ENCODE measurements at places on chromosomes 6 and 20. TPM values are rescaled to one million over a fixed set of nuclear protein-coding genes. Genes with fewer than 3 reads are reported as not detected.

DNA sequence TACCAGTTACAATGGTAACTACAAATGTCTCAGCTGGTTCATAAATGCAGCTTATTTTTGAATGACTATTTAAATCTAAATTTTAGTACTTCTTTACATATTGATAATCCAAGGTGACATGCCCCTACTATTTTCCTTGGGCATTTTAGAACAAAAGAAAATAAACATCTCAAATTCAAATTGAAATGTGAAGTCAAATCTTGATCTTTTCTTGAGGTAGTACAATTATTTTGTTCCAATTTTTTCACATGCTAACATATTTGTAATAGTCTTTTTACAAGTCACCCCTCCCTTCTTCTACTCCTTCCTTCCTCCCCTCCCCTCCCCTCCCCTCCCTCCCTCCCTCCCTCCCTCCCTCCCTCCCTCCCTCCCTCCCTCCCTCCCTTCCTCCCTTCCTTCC lies 370.1 kb upstream of the MMS22L start:
- H3K4me3 ChIP-seq = no peak overlapping the region
- H3K27me3 ChIP-seq = no peaks in the 10 kb centered on the region
- H3K27ac ChIP-seq = no peak overlapping the region
- no peaks in the 10 kb centered on the region for H3K36me3 ChIP-seq

DNA sequence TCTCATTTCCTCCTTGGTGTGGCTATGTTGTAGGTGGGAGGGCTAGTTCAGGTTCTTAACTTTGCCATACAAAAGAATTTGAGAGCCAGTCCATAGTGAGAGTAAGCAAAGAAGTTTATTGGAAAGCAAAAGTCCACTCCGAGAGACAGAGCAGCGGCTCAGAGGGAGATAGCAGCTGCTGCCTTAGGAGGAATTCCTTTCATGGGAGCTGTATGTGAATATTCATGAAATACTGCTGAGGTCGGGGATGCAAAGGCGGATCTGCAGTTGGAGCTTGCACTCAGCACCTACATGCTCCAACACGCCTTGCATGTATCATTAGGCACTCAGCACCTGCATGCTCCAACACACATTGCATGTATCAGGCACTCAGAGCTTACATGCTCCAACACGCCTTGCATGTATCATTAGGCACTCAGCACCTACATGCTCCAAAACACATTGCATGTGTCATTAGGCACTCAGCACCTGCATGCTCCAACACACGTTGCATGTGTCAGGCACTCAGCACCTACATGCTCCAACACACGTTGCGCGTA lies 54.9 kb downstream of the CDH4 start:
- H3K4me3 ChIP-seq = no peak overlapping the region
- no peaks in the 10 kb centered on the region for H3K36me3 ChIP-seq
- DNase-seq = no peak

DNA sequence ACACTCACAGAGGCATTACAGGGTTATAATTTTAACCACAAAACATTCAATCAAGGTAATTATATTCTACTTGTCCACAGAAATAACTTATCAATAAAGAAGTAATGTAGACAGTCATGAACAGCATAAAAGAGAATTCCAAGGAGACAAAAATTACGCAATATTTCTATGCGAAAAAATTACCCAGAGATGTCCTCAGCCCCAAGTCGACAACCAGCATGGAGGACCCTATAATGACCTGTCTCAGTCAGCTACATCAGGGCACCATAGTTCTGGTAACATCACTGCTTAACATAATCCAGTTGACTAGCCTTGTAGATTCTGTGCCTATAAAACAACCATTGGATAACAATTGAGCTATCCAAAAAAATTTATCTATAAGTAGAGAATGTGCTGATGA lies 579.8 kb downstream of the PRKN start:
- H3K36me3 ChIP-seq = no peaks in the 10 kb centered on the region
- no peaks in the 10 kb centered on the region for H3K4me1 ChIP-seq
- H3K27me3 ChIP-seq = no peaks in the 10 kb centered on the region

The COX4I2 gene
- not detected for total RNA-seq

DNA sequence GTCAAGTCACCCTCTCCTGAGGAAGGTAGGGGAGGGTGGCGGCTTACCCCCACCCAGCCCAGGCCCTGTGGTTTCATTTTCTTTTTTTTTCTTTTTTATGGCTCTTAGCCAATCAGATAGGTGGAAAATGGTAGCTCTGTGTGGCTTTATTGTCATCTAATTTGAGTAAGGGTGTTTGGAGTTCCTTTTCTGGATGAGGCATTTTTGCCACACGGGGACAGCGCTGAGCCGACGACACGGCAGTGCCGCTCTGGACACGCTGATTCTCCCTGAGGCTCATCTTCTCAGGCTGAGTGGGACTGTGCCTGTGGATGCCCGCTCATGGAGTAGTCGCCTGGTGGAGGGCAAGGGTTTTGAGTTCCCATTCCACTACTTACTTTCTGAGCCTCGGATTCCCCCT lies 37.6 kb upstream of the ANGPT4 start:
- H3K4me1 ChIP-seq = no peaks in the 10 kb centered on the region
- H3K27ac ChIP-seq = no peak overlapping the region
- H3K36me3 ChIP-seq = no peaks in the 10 kb centered on the region

GRCh38 chr6:136676075-136676474 lies 116.2 kb downstream of the MAP3K5 start:
- H3K4me3 ChIP-seq = no peak overlapping the region
- no peaks in the 10 kb centered on the region for H3K27me3 ChIP-seq
- no peak overlapping the region for H3K27ac ChIP-seq
- no peaks in the 10 kb centered on the region for H3K36me3 ChIP-seq

The PAK5 gene
- total RNA-seq = 1.0 TPM

The MUCL3 gene
- not detected for total RNA-seq

DNA sequence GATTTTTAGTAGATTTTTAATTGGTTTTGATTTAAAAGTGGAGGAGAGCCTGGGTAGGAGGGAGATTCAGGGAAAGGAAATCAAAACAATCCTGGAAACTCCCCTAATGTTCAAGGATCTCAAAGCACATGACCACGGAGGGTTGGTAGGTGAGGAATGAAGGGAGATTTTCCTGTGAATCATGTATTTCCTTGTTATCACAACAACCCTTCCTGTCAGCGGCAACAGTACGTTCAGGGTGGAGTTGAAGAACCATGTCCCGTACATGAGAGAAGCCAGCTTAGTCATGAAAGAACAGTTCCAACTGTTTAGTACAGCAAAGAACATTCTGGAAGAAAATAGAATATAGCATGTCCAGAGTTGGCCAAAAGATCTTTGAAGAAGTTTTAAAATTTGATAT lies 79.4 kb upstream of the SCAF8 start:
- no peak for DNase-seq
- no peaks in the 10 kb centered on the region for H3K27me3 ChIP-seq
- peaks cover 12% of the 10 kb centered on the region for H3K4me1 ChIP-seq

The CNKSR3 gene
- total RNA-seq = 14.3 TPM

The CLPSL2 gene
- 3.8 TPM for total RNA-seq

DNA sequence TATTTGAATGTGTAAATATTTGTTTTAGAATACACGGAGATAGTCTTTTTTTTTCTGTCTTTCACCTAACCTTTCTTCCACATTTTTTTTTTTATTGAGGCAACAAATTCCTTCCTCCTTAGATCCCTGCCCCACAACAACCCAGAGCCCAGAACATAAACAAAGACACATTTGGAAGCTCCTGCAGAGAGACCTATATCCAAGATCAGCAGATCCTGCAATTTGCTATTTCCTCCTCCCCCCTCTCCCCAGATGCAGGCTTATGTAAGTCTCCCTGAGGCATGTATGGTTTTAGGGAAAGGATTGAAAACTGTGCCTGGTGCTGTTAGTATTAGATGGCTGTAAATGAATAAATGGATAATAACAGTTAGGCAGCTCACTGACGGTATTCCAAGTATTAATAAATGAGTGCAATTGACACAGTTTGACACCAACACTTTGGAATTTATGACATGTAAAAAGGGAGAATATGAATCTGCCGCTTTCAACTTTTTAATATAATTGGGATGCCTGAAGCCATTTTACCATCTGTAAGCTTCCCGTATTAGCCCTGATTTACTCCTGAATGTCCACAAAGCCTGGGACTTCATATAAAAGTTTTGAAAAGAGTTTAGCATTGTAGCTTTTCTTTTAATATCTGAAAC lies 608.3 kb upstream of the CITED2 start:
- no peaks in the 10 kb centered on the region for H3K36me3 ChIP-seq
- H3K4me3 ChIP-seq = no peak overlapping the region
- DNase-seq = no peak
- no peaks in the 10 kb centered on the region for H3K27me3 ChIP-seq
- H3K27ac ChIP-seq = no peak overlapping the region

The PXMP4 gene
- 5.7 TPM for total RNA-seq

GRCh38 chr6:55968926-55969325 lies 93.5 kb upstream of the BMP5 start:
- H3K27me3 ChIP-seq = no peaks in the 10 kb centered on the region
- no peak overlapping the region for H3K4me3 ChIP-seq
- no peaks in the 10 kb centered on the region for H3K36me3 ChIP-seq
- no peak for DNase-seq

The DPPA5 gene
- not detected for total RNA-seq

The CYP39A1 gene
- 3.8 TPM for total RNA-seq

- no peak for DNase-seq
- H3K36me3 ChIP-seq = no peaks in the 10 kb centered on the region
- H3K4me3 ChIP-seq = no peak overlapping the region
- no peak overlapping the region for H3K27ac ChIP-seq
These were observed 528.9 kb downstream of the MAFB start for GRCh38 chr20:40160097-40160550.

- no peak for DNase-seq
- H3K27ac ChIP-seq = no peak overlapping the region
- no peaks in the 10 kb centered on the region for H3K4me1 ChIP-seq
- peaks cover 17% of the 10 kb centered on the region for H3K36me3 ChIP-seq
- no peaks in the 10 kb centered on the region for H3K27me3 ChIP-seq
These were observed 36.1 kb upstream of the MAP7 start for GRCh38 chr6:136586295-136586694.

DNA sequence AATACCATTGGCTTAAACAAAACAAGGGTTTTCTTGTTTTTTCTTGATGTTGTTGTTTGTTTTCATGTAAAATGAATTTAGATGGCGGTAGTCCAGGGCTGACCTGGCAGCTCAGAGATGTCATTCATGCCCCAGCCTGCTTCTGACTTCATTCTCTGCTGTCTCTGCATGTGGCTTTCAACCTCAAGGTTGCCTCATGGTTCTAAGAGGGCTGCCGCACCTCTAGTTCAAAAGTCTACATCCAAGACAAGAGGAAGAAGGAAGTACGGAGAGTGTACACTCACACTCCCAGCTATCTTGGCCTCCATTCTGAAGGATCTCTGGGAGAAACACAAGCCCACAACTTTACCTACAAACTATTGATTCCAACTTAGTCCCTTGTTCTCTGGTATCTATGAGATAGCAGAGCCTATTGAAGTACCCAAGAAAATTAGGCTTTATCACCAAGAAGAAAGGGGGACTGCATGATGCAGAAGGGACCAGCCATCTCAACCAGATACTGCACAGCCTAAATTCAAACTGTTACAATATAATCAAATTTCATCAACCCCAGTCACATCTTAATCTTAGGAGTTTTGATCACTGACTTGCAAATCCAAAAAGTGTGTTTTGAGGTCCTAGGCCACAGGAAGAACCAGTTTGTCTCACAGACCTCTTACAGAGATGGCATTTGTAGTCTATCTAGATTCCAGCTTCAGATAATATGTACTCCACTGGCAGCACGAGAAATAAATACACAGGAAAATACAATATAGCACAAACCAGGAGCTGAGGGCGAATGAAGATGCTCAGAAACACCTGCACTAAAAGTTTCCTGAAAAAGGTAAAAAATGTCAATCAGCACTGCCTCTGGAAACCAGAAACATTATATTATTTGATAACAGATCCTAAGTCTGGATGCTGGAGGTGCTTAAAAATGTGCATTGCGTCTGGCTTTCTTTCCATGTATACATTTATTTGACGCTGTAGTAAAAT lies 866 bp upstream of the BTN3A3 start:
- no peaks in the 10 kb centered on the region for H3K27me3 ChIP-seq
- H3K36me3 ChIP-seq = no peaks in the 10 kb centered on the region
- peak overlapping the region; percentile 33 for H3K4me3 ChIP-seq

DNA sequence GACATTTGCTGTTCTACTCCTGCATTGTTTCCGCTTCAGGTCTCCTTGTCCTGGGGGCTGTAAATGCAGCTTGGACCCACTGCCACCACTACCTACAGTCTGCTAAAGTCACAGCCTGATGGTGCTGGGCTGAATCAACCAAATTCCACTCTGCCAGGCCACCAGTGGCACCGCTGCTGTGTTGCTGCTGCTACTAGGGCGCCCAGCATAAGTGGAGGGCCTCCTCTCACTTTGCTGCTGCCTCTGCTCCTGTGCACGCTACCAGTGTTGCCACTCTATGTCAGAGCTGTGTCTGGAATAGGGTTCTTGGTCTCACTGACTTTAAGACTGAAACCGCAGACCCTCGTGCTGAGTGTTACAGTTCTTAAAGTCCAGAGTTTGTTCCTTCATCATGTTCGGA lies 1.4 kb upstream of the SSR1 start:
- no peaks in the 10 kb centered on the region for H3K27me3 ChIP-seq
- H3K27ac ChIP-seq = no peak overlapping the region

DNA sequence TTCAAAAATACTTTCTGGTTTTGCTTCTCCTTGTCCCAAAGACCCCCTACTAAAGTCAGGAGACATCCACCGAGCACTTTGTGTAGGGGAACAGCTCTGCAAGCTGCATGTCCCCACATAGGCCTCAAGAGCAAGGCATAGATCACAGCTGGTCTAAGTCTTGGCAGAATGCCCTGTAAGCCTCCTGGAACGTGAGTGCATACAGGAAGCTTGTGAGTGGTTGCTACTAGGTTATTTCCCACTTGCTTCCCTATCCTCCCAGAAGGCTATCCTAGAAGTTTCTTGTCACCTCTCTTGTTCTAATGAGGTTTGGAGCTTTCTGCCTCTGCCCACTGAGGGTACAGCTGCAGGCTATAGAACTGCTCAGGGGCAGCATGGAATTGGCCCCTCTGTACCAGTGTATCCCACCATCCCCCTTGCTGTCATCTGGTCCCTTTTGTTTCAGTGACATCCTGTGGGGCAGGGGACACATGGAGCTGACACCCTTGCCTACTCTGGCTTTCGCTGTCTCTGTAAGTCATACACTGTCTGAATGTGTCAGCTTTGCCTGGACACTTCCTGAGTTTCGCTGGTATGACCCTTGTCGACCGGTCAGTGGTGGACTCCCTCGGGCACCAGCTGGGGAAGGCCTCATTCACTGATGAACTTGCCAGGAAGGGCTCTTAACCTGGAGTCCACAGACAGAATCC lies 35.6 kb upstream of the KCNK16 start:
- peak; percentile 45 for DNase-seq
- no peaks in the 10 kb centered on the region for H3K4me1 ChIP-seq
- no peaks in the 10 kb centered on the region for H3K27me3 ChIP-seq

GRCh38 chr20:988272-988671 lies 13.8 kb downstream of the RSPO4 start:
- H3K27me3 ChIP-seq = peaks cover 4% of the 10 kb centered on the region
- H3K27ac ChIP-seq = no peak overlapping the region
- H3K4me3 ChIP-seq = no peak overlapping the region
- no peaks in the 10 kb centered on the region for H3K4me1 ChIP-seq
- H3K36me3 ChIP-seq = no peaks in the 10 kb centered on the region
- no peak for DNase-seq

- H3K4me3 ChIP-seq = no peak overlapping the region
- no peak overlapping the region for H3K27ac ChIP-seq
- H3K27me3 ChIP-seq = no peaks in the 10 kb centered on the region
- H3K4me1 ChIP-seq = no peaks in the 10 kb centered on the region
- DNase-seq = no peak
These were observed 318.0 kb downstream of the GRIK2 start for GRCh38 chr6:101711518-101711917.

The GJA10 gene
- total RNA-seq = not detected

The TP53TG5 gene
- not detected for total RNA-seq
